ENCODE measurements at places on chromosomes 12 and 14.

DNA sequence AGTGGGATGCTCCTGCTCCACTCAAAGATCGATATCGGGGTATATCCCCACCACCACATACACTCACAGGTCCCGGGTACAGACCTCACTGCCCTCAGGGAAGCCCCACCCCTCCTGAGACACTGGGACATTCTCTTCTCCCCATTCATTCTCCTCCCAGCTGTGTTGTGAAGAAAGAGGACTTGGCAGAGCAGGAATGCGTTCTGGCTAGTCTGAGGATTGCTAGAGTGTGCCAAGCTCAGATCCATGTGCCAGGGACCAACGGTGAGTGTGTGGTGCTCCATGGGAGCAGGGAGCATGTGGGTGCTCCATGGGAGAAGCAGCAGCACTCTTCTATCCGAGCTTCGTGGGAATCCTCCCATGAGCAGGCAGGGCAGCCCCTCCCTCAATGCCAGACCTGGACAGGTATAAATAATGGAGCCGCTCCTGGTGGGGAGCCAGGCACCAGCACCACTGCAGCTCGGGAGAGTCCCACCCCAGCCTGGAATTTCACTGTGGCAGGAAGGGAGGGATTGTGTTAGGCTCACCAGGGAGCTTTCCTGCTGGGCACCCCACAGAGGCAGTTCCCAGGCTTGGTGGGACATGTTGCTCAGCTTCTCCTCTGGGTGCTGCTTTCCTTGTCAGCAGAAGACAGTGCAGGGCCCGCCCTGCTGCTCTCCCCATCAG is 2.3 kb upstream of the KRT5 start:
- DNase-seq = no peak

DNA sequence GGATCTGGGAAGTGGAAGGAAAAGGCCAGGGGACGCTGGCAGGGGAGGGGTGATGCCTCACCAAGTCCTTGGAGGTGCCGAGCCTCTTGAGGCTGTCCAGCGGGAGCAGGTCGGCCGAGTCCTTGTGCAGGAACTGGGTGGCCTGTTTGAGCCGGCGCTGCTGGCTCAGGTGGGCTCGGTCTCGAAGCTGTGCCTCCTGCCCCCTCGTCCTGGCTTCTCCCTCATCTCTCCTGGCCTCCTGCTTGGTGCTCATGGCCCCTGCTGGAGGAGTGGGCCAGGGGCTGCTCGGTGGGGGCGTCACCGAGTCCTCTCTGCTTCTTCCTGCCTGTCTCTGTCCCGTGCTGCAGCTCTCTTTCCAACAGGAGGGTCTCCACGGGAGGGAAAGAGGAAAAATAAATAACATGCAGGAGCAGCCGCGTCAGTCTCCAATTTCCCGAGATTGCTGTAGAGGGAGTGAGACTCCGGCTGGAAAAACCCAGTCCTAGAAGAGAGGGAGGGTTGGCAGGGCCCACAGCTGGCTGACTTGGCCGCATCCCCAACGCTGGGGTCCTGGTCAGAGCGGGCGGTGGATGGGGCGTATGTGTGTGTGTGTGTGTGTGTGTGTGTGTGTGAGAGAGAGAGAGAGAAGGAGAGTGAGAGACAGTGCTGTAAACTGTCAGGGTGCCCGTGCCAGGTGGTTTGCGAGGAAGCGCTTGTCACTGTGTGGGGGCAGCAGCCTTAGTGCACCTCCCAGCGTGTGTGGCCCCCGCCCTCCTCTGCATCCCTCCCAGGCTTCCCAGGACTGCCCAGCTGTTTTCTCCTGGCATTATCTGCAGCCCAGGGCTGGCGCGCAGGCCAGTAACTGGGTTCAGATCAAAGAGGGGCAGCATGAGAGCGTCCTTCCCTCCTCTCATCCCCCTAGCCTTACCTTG is at the start of gene NRIP2:
Gene NRIP2 (minus strand): TSS at position 455 of the 911 bp plus-strand sequence. CDS start 52 bp downstream, at position 403.
- DNase-seq = no peak

- peak; percentile 72 for DNase-seq
Measured at GRCh38 chr14:73825551-73826188, 26.0 kb upstream of the PTGR2 start.

- DNase-seq = no peak
Measured at GRCh38 chr12:117404203-117404853, 42.9 kb upstream of the NOS1 start.

DNA sequence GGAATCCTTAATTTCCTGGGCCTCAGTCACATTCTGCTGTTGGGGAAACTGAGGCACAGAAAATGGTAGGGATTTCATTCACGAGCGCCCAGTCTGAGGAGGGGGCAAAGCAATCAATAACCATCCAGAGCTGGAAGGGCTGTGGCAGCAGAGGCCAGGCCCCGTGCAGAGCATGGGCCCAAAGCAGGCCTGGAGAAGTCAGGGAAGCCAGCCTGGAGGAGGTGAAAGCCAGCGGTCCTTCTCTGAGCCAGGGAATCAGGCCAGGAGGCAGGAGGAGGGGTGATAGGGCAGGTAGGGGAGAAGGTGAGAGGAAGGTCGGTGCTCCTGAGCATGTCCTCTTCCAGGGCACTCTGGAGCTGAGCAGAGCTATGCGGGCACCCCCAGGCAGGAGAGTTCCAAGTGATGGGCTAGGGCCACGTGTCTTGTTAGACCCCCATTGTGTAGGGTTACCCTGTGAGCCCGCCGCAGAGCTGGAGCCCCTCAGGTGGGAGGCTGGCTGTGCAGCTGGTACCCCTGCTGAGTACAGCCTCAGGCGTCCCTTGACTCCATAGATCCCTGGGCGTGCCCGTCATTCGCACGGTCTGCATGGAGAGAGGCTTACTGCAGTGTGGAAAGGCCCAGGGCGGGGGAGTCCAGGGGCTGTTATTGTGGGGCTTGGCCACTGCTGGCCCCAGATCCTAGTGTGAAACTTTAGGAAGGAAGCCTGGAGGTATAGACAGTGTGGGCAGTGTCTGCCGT is 4.8 kb downstream of the TNFAIP2 start:
- no peak for DNase-seq

GRCh38 chr12:30219047-30219446 is 435.3 kb upstream of the TMTC1 start:
- no peak for DNase-seq

- DNase-seq = no peak
Measured at GRCh38 chr12:47017901-47018475, 61.4 kb upstream of the PCED1B start.

- DNase-seq = no peak
Measured at GRCh38 chr12:64098709-64099354, 123.3 kb downstream of the KICS2 start.

GRCh38 chr12:52234223-52234810 is 1.3 kb downstream of the KRT7 start:
- DNase-seq = no peak

DNA sequence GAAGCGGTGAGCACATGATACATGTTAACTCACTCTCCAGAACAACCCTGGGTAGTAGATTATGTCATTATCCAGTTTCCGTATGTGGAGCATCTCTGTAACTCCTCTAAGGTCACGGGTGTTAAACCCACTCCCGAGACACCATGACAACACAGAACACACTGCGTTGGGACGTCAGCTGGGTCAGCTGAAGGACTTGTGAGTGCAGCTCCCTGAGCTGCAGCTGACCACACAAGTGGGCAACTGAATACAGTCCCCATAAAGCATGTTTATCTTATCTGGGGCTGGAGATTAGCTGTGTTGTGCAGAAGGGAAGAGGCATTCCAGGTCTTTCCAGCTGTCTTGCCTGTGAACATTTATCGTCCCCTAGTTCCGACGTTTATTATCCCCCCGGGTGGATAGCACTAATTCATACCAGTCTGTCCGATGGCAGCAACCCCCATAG is 211.5 kb downstream of the CHST11 start:
- no peak for DNase-seq

DNA sequence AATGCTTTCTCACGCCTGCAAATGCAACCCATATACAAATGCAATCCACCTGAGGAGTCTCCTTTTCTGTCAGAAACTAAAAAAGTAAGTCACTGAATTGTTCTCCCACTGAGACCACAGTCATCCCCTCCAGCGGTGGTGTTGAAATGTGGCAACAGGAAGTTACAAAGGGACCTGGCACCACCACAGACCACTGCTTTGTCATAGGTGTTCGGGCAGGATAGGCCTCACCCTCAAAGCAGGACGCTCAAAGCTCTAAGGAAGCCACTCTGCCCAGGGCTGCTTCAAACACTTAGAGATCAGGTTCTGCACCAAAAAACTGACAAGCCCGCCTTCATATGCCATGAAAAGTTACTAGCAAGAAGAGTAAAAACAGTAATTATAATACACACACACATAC is 11.3 kb downstream of the PHLDA1 start:
- peak; percentile 95 for DNase-seq

DNA sequence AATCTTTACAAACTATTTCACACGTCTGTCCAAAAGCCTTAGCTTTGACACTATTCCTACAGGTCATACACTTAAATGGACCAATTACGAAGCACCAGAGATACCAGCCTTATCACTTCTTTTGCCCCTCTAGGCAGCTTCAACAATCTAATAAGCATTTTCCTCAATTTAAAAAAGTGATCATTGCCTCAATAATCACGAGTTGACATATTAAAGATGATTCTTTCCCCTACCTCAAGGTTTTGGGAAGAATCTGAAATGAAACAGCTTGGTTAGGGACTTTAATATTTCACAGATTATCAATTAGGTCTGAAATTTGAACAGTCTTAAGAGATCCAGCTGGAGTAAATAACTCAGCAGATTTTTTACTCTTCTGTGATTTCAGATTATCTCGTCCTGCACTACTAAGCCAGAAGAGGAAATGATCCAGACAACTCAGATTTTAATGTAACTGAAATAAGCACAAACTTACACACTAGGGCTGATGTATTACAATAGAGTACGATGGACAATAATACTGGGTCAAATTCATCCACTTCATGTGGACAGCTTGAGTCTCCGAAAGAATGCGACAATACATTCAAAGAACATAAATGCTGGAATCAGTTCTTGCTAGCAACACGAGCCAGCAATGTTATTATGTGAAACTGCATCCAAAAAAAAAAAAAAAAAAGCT is 15.9 kb downstream of the UBE2N start:
- no peak for DNase-seq

GRCh38 chr14:83289390-83289789 is 1755.7 kb upstream of the SEL1L start:
- no peak for DNase-seq

DNA sequence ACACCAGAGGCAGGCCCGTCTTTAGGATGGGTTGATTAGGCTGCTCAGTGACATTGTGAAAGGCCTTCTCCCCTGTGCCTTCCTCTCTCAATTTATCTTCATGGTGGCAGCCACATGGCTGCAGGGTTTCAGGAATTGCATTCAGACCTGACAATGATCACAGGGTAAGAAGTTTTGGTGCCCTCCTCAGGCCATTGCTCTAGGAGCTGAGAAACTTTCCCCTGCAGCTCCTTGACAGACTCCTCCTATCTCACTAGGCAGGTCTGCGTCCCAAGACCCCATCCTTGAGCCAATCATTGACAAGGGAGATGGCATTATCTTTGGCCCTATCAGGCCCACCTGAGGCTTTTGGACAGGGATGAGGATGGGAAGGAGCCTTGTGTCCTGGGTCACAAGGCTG is 57.4 kb upstream of the ANO4 start:
- DNase-seq = no peak

DNA sequence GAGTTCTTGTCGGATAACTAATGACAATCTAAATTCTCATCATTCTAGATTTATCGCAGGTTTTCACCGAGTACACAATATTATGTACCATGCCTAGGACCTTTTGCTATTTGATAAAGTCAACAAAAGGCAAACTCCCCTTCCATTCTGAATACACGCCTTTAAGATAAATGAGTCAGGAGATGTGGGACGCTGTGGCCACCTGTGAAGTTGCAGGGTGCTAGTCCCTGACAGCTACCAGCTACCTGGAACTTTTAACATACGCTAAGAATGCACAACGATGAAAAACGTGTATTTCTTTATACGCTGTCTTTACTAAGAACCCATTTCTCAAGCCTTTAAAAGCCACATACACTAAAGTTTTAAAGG is 678 bp downstream of the MDM1 start:
- peak; percentile 32 for DNase-seq

- DNase-seq = no peak
Measured at GRCh38 chr12:44627387-44628166, 248.5 kb downstream of the NELL2 start.

DNA sequence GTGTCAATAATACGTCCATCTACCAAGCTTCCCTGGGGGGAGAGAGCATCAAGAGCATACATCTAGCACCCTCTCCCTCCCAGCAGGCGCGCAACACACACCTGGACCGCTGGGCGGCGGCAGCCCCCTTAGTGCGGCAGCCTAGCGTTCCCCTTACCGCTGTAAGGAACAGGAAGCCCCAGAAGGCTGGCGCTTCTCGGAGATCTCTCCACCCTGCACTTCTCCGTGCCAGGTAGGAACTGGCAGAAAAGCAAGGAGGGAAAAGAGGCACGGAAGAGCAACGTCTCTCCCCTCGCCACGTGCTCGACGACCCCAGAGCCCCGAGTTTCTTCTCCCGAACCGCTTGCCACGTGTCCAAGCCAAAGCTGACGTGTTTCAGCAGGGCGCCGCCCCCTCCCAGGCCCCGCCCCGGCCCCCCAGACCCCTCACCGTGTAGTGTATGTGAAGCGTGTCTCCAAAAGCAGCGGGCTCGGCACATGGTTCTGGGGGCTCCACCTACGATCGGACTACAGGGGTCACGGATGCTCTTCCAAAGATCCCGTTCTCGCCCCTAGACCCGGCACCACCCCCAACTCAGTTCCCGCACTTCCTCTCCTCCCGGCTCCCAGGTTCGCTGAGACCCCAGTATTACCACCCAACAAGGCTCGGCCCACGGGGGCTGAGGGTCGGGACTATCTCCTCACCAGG is 532 bp downstream of the FKBP11 start:
- DNase-seq = peak; percentile 62

GRCh38 chr12:19988459-19988873 is 379.9 kb upstream of the PDE3A start:
- DNase-seq = no peak

DNA sequence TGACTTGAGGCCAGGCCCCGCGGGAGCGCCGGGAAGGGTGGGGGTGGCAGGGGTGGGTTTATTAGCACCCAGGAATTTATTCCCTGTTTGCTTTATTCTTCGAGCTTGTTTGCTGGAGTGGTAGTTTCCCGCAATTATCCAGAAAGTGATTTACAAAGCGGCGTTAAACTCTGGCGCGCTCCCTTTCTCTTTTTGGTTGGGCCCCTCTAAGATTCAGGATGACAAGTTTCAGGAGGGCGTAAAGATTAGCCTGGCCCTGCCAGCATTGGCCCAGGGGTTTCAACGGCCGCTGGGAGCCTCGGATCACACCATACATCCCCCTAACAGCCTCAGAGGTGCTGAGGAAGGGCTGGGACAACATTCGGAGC is 444 bp upstream of the NKX2-8 start:
- no peak for DNase-seq

DNA sequence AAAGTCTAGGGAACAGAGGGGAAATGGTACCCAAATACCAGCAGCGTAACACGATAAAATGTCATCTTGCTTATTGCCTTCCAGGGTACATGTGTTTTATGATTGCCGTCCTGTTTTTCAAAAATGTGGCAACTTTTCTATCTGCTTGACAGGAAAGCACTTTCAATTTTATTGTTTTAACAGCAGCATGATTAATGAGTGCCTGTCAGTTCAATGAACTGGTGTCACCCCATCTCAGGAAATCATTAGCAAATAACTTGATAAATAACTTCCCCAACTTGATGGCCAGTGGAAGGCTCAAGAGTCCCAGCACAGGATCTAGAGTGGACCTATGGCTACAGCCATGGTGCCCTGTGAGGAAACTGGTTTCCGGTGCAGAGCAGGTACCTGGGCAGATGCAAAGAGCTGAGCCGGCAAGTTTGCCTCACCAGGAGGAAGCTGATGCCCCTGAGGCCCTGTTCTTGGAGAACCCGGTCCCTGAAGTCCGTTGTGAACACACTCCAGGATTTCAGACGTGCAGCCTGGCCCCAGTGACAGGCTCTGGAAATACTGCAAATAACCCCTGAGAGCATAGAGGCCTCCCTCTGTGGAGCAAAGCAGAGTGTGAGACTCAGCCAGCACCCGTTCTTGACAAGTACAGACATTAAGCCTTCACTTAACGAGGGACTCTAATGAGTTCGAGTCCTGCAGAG is 173.5 kb upstream of the SFSWAP start:
- DNase-seq = no peak

Measured in activated CD4-positive, alpha-beta T cell treated with anti-CD3 and anti-CD28 coated beads, Interleukin-2, Interleukin-4, amounts not matched to agents 100 ng/mL and 50 ng/mL, durations not matched to agents 16 hours and 8 hours (primary cell).